ENCODE measurements at places on chromosomes 12 and 14.

DNA sequence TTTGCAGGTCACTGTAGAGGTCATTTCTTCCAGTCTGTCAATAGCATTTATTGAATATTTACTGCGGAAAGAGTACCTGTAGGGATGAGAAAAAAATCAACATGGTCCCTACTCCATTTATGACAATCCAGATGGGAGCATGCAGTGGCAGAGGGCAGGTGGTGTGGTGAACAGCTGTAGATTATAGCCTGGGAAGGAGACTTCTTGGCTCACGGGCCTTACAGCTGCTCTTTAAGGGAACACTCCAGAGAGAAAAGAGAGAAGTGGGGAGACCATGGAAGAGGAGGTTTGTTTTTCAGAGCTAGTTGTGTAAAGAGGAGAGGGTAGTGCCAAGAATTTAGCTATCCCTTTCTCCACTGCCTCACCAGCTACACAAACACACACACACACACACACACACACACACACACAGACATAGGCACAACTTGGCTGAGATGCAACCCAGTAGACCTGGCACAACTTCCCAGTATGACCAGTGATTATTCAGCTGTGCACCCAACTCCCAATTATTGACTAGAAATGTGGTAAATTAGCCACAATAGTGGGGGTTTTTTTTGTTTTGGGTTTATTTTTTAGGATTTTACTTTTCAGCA, 41.0 kb downstream of the GPHB5 start:
- no peak for DNase-seq

- no peak for DNase-seq
Measured at GRCh38 chr12:6607751-6608591, 792 bp upstream of the CHD4 start.

DNA sequence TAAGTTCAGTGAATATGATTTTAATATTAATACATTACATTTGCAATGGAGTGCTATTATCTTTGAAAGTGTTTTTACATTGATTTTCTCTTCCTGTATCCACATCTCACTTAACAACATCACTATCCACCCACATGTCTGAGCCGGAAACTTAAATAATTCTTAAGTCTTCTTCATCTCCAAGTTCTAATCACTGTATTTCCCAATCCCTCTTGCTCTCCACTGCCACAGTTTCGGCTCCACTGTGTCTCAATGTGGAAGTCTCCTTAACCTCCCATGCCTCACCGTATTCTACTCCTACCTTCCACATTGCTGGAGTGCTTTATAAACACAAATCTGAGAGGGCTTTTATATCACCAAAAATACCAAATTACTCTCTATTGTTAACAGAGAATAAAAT, 25.3 kb downstream of the RTN1 start:
- DNase-seq = no peak

- DNase-seq = no peak
Measured at GRCh38 chr14:35344107-35344807, 52.1 kb downstream of the PSMA6 start.

- DNase-seq = no peak
Measured at GRCh38 chr12:56714431-56714929, 10.6 kb downstream of the NACA start.

DNA sequence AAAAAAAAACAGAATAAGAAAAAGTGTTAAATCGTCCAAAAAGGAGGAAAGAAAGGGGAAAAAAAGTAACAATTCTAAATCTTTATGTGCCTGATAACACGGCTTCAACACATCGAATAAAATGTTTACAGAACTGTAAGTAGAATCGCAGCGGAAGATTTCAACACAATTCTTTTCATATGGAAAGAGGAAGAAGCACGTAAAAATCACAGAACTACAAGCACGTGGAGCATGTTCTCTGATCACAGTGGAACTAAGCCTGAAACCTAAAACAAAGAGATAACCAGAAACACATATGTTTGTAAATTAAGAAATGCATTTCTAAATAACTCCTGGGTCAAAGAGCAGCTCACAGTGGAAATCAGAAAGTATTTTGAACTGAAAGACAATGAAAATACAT, 8.7 kb downstream of the CLEC7A start:
- no peak for DNase-seq

- DNase-seq = no peak
Measured at GRCh38 chr12:58523360-58523759, 396.9 kb downstream of the LRIG3 start.

DNA sequence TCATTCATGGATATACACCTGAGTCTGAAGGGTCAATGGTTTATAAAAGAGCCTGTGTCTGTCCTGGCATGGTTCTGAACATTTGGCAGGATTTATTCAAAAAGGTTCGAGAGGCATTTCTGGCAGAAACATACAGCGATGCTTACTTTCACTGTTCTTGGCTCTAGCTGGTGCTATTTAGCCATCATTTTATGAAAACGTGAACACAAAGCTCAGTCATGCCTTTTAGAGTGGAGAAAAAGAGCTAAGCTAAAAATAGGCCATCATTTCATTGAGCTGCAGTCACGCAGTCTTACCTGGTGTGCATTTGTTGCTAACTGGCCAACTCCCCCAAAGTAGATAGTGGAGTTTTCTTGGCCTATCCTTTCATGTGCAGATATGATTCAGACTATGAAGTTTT, 1209.5 kb downstream of the SLC16A7 start:
- DNase-seq = no peak

- no peak for DNase-seq
Measured at GRCh38 chr12:112419297-112420133, 768 bp downstream of the PTPN11 start.

DNA sequence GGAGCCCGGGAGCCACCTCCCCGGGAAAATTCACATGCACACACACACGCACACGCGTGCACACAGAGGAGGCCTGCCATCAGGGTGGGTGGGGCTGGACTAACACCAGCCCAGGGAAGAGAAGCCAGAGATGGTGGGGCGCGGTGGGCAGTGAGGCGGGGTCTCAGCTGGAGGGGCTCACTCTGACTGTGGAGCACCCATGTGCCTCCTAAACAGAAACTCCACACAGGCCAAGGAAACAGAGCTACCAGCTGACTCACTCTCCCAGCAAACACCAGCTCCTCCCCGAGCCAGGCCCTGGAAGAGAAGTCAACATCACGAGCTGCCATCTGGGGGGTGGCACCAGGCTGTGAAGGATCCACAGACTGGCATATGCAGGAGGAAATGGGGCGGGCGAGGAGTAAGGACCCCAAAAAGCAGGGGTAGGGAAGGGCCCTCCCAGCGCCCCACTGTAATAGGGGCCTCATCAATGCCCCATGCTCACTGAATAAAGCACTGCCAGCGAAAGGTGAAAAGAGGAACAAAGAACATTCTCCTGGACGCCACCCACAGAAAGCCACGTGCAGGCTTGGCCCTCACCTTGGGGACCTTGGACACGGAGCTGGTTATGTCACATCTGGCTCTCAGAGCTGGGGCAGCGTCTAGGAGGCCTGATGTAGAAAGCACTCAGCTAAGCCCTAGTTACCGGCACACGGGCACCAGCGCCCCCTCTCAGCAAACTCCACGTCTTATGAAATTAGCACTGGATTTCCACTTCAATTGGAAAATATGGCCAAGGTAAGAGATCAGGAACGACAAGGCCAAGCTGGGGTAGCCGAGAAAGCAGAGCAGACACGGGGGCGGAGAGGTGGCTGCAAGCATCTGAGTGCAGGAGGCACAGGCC, 8.4 kb upstream of the INF2 start:
- DNase-seq = no peak

DNA sequence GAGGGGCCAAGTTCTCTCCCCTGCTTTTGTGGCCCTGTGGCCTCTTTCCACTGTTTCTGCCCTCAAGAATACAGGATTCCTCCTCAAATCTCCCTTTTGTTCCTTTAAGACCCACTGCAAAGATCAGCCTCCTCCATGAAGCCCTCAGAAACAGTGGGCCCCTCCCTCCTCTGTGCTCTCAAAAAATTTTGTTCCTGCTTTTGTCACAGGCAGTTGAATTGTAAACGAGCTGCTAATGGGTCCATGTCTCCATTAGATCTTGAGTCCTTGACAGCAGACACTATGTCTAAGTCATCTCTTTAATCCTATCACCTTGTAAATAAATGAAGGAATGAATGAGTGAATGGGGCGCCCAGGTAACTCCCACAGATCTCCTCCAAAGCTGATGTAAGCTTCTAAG, 175.2 kb downstream of the ESRRB start:
- no peak for DNase-seq
